ENCODE measurements at places on chromosomes 13 and 19. TPM values are rescaled to one million over a fixed set of nuclear protein-coding genes. Genes with fewer than 3 reads are reported as not detected.

- no peaks in the 10 kb centered on the region for H3K27me3 ChIP-seq
- H3K4me1 ChIP-seq, result no peaks in the 10 kb centered on the region
- no peaks in the 10 kb centered on the region for H3K36me3 ChIP-seq
- no peak for DNase-seq
- no peak overlapping the region for H3K27ac ChIP-seq
Observed at GRCh38 chr13:103078158-103078557, 11.9 kb upstream of the SLC10A2 start.

DNA sequence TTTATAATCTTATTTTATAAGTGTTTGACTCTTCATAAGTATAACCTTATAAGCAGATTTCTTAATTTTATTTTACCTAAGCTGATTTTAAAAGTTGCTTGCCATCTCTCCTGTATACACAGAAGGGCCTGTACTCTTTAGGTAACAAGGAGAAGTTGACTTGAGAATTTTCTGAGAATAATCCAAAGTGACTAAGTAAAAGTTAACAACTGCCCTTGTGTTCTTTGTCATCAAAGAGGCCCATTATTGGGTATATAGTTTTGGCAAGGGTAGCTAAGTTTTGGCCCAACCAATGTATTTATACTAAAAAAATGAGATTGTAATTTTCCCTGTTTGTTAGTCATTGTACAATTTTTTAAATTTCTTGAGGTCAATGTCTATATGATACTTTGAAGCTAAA, 3.2 kb downstream of the LCP1 start:
- no peaks in the 10 kb centered on the region for H3K36me3 ChIP-seq
- no peak for DNase-seq
- H3K27me3 ChIP-seq, result no peaks in the 10 kb centered on the region
- no peak overlapping the region for H3K27ac ChIP-seq
- peak overlapping the region; percentile 18 for H3K4me3 ChIP-seq

GRCh38 chr19:42249149-42249750, 5.7 kb downstream of the ERF start:
- H3K36me3 ChIP-seq, result peaks cover 26% of the 10 kb centered on the region
- H3K4me3 ChIP-seq, result no peak overlapping the region
- H3K27me3 ChIP-seq, result no peaks in the 10 kb centered on the region
- DNase-seq, result no peak

- H3K27ac ChIP-seq, result no peak overlapping the region
- H3K36me3 ChIP-seq, result no peaks in the 10 kb centered on the region
- no peaks in the 10 kb centered on the region for H3K27me3 ChIP-seq
- no peak for DNase-seq
- no peaks in the 10 kb centered on the region for H3K4me1 ChIP-seq
- no peak overlapping the region for H3K4me3 ChIP-seq
Observed at GRCh38 chr13:73428137-73428536, 369.3 kb downstream of the KLF5 start.

DNA sequence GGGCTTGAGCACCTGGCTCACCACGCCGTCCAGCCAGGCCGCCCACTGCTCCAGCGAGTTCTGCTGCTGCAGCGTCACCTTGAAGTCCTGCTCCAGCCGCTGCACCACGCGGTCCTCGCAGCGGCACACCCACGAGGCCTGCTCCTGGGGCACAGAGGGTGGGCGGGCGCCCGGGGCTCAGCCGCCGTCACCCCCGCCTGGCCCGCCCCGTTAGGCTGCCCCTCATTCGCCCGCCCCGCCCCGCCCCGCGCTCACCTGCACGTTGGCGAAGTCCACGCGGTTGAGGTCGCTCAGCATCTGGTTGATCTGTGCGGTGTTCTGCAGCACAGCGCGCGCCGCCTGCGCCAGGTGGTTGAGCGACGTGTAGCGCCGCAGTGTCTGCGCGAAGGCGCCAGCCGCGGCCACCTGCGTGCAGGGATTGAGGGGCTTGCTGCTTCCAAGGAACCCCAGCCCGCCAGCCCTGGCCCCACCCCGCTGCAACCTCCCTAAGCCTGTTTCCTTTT, 11.3 kb downstream of the DCAF15 start:
- no peaks in the 10 kb centered on the region for H3K27me3 ChIP-seq
- no peaks in the 10 kb centered on the region for H3K4me1 ChIP-seq
- peaks cover 23% of the 10 kb centered on the region for H3K36me3 ChIP-seq
- no peak overlapping the region for H3K27ac ChIP-seq

Gene AMER2
- polyA plus RNA-seq, result not detected

DNA sequence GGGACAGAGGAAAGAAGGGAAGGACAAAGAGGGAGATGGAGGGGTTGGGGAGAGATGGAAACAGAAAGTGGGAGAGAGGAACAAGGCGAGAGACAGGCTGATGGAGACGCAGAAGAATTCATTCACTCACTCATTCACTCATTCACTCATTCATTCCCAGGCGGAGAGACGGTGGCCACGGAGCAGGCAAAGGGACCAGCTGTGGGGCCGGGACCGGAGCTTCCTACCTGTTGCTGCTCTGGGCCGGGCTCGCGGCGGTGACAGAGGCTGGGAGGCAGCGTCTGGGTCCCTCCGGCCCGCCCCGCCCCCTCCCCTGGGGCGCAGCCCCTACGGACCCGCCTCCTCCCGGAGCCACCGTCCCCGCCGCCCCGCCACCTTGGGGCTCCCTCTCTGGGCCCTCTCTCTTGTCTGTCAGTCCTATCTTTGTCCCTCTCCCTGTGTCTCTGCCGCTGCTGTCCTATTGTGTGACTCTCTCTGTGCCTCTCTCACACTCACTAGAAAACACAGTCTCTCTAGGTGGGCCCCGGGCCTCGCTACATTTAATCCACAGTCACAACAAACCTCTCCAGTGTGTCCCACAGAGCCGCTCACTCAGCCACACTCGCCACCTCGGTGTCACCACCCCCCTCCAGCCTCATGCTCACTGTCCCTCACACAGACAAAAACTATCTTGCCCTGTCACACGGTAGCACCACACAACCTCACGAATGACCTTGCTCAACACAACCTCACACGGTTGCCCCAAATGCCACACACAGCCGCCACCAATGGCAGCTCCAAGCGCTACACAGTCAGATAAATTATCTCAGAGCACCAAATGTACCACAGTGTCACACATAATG, at the start of gene GNG8:
GNG8 (minus strand) TSS at position 283 of the 842 bp plus-strand sequence. CDS start 1,520 bp downstream, outside the sequence.
- no peak within 1 kb of the TSS for H3K27ac ChIP-seq
- H3K4me1 ChIP-seq, result peaks cover 8% of the 10 kb centered on the region
- H3K4me3 ChIP-seq, result no peak within 1 kb of the TSS
- no peaks in the 10 kb centered on the region for H3K36me3 ChIP-seq
- no peak for DNase-seq

Gene UPK1A
- not detected for polyA plus RNA-seq

GRCh38 chr19:50178859-50179537, 15.9 kb upstream of the IZUMO2 start:
- H3K27ac ChIP-seq, result no peak overlapping the region
- no peak overlapping the region for H3K4me3 ChIP-seq
- H3K27me3 ChIP-seq, result no peaks in the 10 kb centered on the region
- no peak for DNase-seq
- no peaks in the 10 kb centered on the region for H3K4me1 ChIP-seq
- H3K36me3 ChIP-seq, result no peaks in the 10 kb centered on the region

DNA sequence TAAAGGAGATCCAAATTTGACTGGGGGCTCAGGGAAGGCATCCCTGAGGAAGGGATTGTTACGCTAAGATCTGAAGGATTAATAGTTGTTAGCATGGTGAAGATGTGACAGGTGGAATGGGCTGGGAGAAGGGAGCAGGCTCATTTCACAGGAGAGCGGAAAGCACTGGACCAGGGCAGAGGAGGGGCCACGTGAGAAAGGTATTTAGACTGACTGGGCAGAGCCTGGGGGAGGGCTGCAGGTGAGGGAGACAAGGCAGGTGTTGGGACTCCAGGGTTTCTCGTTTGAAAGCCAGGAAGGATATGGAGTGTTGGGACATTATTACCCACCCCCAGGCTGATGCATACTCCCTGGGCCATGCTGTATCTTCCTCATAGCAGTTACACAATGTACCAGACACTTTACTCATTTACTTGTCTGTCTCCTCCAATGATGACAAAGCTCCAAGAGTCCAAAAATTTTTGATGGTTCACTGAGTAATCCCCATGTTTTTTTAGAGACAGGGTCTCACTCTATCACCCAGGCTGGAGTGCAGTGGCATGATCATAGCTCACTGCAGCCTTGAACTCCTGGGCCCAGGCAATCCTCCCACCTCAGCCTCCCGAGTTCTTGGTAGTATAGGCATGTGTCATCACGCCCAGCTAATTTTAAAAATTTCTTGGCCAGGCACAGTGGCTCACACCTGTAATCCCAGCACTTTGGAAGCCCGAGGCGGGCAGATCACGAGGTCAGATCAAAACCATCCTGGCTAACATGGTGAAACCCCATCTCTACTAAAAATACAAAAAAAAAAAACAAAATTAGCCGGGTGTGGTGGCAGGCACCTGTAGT, 2.3 kb downstream of the TRAPPC6A start:
- peaks cover 42% of the 10 kb centered on the region for H3K4me1 ChIP-seq
- H3K27ac ChIP-seq, result no peak overlapping the region
- no peak overlapping the region for H3K4me3 ChIP-seq
- no peaks in the 10 kb centered on the region for H3K27me3 ChIP-seq
- no peak for DNase-seq

All from heart left ventricle (tissue), 16 donors.